Stimulated activated CD4-positive, alpha-beta T cell treated with anti-CD3 and anti-CD28 coated beads, TNF-alpha, amount 100 ng/mL, for 1 hour (primary cell): ENCODE measurements at places on chromosomes 2 and 18.

- no peak for DNase-seq
Observed at GRCh38 chr2:239316562-239317465, 84.0 kb downstream of the HDAC4 start.

- no peak for DNase-seq
Observed at GRCh38 chr2:236180831-236181453, 12.8 kb upstream of the GBX2 start.

GRCh38 chr2:60659026-60659425 is 97.0 kb upstream of the PAPOLG start:
- no peak for DNase-seq

GRCh38 chr2:202335791-202336467 is 40.2 kb upstream of the BMPR2 start:
- no peak for DNase-seq

DNA sequence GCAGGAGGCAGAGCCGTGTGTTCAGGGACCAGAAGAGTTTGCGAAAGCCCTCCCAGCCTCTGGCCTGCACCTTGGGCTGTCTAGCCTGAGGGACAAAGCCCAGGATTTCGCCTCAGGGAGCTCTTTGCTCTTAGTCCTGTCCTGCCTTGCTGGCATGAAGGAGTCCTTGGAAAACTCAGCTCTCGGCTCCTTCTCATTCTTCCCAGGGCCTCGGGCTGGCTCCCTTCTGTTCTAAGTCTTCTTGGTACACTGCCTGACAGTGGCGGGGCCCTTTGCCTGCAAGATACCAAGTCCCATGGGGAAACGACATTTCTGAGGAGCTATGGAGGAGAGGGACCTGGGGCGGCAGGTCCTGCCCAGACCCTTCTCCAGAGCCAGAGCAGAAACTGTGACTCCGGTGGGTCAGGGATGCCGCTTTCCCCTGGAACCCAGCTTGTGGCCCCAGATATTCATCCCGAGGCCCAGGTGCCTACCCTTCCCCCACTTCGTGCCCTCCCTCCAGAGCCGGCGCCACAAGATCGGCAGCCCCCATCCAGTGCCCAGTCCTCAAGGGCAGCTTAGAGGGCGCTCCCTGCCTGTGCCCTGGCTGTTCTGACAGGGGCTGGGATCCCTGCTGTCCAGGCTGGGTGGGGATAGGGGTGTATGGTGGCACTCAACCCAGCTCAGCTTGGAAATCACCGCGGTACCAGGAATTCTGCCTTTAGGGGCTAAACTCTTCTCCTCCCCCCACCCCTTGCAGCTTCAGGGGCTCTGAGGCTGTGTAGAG is 5.5 kb upstream of the CYP26B1 start:
- DNase-seq, result no peak

- no peak for DNase-seq
Observed at GRCh38 chr2:118387509-118387908, 299.2 kb downstream of the INSIG2 start.

DNA sequence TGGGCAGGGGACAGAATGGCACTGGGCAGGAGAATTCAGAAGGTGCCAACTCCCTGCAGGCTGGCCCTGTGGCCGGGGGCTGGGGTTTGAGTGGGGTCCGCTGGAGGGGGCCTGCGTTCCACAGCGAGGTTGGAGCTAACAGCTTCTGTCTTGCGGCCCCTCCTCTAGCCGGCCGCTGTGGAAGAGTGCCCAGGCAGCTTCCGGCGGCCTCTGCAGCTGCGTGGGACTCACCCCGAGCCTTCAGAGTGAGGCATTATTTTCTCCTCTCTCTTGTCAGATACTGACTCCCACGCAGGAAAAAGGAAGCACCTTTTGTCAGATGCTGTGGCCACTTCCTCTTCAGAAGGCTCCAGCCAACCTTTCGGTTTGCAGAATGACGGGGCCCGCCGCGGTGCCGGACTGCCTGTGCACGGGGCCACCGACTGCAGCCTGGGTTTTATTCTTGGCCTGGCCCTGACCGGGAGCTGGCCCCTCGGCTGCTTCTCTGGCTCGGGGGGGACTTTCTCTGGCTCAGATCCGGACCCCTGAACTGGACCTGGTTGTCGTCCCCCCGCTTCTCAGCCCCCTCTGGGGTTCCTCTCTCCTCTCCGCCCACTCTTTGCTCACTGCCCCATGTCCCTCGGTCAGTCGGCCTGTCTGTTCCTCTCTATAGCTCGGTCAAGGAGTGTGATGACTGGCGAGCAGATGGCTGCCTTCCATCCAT is 40.1 kb downstream of the ARHGAP25 start:
- no peak for DNase-seq

DNA sequence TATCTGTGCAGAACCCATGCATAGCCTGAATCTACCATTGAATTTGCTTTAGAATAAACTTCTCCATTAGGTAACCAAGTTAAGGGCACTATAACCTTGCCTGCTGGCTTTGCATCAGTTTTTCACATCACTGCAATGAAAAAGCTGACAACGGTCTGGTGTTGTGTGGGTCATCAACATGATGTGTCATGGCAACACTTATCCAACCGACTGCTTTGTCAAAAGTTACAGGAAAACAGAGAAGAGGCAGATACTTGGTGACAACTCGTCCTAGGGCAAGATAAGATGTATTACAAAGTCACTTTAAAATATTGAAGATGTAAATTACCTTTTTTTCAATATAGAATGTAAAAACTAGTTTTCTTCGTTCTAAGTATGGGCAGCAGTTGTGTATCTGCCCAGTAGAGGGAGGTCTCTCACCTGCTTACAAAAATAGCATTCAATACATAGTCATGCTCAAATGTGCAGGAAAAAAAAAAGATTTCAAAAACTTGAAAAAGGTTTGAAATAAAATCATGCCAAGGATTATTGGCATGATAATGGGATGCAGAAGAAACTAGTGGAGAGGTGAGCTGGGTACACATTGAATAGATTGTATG is 96.3 kb downstream of the EVA1A start:
- no peak for DNase-seq

DNA sequence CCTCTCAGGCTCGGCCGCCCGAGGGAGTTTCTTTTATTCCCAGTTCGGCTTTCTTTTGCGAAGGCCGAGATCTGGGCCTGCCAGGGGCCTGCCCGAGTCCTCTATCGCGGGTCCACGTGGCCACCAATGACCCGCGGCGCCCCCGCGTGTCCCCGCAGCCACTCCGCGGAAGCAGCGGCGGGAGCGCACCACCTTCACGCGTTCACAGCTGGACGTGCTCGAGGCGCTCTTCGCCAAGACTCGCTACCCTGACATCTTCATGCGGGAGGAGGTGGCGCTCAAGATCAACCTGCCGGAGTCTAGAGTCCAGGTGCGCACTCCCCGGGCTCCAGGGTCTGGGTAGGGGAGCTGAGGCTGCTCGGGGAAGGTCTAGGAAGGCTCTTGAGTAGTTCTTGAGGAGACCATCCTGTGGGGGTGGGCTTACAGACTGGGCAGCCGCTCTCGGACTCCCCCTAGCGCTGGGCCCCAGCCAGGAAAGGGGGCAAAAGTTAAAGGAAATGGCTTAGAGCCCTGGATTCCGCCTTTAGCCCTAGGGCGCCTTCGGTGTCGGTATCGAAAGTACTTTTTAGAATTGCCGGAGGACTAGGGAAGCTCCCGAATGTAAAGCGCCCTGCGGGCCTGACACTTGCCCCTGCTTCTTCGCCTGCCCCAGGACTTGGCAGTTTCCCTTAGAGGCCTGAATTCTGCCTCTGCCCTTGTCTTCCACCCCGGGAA is 3.4 kb downstream of the OTX1 start:
- DNase-seq, result no peak
